ENCODE measurements at places on chromosomes 3 and 15.

DNA sequence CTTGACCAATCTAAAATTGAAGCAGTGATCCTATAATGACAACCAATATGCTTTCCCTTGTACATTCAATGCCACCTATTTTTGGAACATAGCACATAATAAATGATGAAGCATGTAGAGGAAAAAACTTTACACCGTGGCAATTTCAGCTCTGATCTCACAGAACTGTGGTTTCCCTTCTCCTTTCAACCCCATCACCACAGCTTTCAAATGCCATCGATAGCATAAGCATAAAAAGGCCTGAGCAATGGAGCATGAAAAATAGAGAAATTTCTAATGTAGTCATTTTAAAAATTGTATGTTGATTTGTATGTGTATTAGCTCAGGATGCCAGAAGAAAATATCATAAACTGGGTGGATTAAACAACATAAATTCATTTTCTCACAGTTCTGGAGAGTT lies 406.0 kb upstream of the TMCO5A start:
- DNase-seq = no peak

- DNase-seq = no peak
Measured at GRCh38 chr15:99681990-99682389, 51.2 kb downstream of the LYSMD4 start.

GRCh38 chr3:15497964-15498363 lies 23.5 kb downstream of the COLQ start:
- DNase-seq = no peak

GRCh38 chr15:41778521-41778920 lies 4.2 kb downstream of the MAPKBP1 start:
- no peak for DNase-seq

- no peak for DNase-seq
Measured at GRCh38 chr15:31206386-31207181, 105.1 kb upstream of the TRPM1 start.

GRCh38 chr3:194194757-194195085 lies 58.8 kb downstream of the HES1 start:
- no peak for DNase-seq

Measured in stimulated activated naive CD4-positive, alpha-beta T cell treated with Interleukin-2 at 50 U/mL for 16 hours (primary cell).